ENCODE measurements at places on chromosomes 6 and 20. TPM values are rescaled to one million over a fixed set of nuclear protein-coding genes. Genes with fewer than 3 reads are reported as not detected.

DNA sequence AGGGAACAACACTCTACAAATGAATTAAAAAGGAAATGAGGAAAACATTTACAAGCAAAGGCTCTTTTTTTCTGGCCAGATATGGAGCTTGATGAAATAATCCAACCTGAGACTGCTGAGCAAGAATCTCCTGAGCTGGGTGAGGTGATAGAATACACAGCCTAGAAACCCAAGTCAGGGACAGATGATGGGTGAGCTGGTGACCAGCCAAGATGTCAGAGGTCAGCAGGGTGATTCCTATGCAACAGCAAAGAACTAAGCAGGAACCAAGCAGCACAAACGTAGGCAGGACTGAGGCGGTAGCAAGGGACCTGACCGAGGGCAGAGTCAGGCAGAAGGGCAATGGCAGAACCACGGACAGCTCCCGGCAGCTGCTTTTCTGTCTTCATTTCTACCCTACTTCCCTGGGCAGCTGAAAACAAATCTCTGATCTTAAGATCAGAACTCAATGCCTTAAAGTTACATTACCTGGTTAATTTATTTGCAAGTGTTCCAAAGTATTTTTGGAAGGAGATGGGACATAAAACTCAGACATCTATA is 75.1 kb downstream of the CDC40 start:
- no peak for DNase-seq

DNA sequence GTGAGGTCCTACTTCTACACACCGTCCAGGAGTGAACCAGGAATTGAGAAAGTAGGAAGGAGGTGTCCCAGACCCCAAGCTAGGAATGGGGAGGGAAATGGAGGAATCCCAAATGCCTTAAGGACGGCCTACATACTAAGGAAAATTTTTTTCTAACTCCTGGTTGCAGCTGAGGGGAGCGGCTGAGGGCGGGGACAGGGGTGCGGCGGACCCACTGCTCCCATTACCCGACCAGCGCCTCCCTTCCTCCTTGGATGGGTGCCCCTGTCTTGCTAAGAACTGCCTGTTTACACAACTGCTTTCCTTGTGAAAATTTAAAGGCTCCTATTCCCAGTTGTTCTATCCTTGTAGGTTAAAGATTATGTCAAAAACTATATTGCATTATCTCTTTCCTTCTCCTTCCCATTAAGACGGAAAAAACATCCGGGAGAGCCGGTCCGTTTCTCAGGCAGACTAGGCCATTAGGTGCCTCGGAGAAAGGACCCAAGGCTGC is 699 bp upstream of the HSPA1B start:
- DNase-seq: no peak

DNA sequence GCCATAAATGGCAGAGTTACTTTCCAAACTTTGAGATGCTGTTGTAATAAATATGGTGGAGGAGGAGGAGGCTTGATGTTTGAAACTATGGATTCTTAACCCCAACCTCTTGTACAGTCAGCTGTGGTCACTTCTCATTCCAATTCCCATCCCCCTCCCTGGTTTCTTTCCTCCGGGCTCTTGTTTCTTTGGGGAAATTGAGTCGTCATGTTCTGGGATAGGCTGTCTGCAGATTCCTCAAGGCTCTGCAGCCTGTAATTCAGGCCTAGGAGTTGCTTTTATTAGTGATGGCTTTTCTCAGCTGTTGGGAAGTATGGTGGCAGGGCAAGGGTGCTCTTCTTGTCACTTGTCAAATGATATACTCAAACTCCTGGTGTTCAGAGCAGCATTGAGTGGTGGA is 2.6 kb downstream of the PTK7 start:
- no peak for DNase-seq

DNA sequence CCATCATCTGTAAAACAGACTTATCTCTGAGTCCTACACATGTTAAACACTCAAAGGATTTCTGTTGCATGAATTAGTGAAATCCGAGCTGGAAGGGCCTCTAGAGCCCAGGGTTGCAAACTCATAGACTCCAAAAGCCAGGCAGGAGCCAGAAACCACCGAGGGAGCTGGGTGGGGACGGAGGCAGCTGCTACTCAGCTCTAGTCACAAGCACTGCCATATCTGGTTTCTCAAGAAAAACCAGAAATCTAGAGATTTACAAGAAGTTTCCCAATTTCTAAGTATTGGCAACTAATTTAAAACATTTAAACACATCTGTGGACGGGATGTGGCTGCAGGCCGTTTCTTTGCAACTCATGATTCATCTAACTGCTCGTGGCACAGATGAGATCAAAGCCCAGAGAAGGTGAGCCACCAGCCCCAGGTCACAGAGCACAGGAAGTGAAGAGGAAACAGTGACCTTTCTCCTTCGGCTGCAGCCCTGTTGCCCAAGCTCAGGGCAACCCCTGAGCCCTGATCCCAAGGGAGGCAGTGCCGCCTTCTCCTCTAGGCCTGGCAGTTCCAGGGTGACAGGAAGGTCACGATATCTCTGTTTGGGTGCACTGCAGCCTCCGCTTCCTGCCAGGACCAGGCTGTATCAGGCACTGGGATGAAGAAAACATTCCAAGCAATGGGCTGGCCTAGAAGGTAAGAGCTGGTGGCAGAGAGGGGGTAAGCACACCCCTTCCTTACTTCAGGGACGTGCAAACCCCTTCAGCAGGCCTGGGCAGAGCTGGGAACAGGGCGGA is 26.4 kb upstream of the PTGIS start:
- DNase-seq: peak; percentile 85

BPI gene
- not detected for total RNA-seq

SCAF8 gene
- 25.4 TPM for total RNA-seq

Data from activated naive CD4-positive, alpha-beta T cell treated with anti-CD3 and anti-CD28 coated beads, Interleukin-2, amount 50 U/mL, for 72 hours (primary cell).